ENCODE measurements at places on chromosomes 3 and 15. TPM values are rescaled to one million over a fixed set of nuclear protein-coding genes. Genes with fewer than 3 reads are reported as not detected.

ESYT3 gene
- total RNA-seq = 2.0 TPM

C3orf62 gene
- 1.9 TPM for total RNA-seq

DNA sequence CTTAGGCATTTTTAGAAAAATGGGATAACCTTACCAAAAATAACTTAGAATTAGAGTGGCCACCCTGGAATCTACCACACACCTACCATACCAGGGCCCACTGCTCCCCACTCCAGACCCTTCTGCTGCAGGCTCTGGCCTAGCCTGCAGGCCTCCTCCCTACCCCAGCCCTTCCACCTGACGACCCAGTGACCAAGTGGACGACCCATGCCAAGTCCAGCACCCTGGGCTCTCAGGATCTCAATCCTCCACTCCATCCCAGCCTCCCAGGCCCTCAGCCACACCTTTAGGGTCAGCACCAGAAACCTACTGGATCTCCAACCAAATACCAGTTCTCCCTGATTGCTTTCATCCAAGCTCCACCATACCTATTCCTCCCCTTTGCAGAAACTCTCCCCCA, 145.8 kb downstream of the TPRA1 start:
- H3K4me3 ChIP-seq = no peak overlapping the region
- no peak for DNase-seq
- H3K36me3 ChIP-seq = no peaks in the 10 kb centered on the region
- no peak overlapping the region for H3K27ac ChIP-seq
- no peaks in the 10 kb centered on the region for H3K27me3 ChIP-seq
- H3K4me1 ChIP-seq = no peaks in the 10 kb centered on the region

DNA sequence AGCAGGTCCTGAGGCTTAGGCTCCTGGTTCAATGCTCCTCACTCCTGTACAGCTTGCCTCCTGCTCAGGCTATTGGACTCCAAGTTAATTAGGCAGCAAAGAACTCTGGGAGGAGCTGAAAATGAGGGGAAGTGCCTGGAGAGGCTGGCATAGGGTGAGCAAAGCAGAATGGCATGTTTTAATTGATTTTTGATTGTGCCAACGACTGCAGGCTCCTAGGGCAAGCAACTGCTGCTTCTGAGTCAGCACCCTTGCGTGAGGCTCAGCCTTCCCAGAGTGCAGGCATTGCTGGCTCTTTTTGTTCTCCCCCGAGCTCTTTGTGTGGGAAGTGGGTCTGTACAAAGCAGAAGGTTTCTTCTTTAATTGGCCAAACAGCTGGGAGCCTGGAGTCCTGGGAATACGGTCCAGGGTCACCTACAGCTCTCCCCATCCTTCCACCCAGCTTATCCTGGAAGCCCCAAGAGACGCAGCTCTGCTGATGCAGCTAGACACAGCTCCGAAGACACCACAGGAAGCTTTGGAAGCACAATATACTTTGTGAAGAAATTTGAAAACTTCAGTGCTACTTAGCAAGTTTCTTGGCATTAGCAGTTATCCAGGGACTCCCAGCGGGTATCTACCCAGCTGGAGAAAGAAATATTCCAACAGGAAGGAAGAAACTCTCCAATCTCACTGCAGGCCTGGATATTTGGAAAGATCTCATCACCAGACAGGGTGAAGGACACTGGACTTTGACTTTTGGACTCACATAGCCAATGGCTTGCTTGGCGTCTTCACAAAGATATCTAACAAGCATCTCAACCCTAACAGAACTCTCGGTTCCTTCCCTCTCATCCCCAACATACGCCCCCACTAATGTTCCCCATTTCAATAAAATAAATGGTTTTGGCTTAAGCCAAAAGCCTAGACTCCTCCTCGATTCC, 76.8 kb downstream of the BDH1 start:
- DNase-seq = no peak
- no peaks in the 10 kb centered on the region for H3K27me3 ChIP-seq
- H3K27ac ChIP-seq = no peak overlapping the region
- no peak overlapping the region for H3K4me3 ChIP-seq

DNA sequence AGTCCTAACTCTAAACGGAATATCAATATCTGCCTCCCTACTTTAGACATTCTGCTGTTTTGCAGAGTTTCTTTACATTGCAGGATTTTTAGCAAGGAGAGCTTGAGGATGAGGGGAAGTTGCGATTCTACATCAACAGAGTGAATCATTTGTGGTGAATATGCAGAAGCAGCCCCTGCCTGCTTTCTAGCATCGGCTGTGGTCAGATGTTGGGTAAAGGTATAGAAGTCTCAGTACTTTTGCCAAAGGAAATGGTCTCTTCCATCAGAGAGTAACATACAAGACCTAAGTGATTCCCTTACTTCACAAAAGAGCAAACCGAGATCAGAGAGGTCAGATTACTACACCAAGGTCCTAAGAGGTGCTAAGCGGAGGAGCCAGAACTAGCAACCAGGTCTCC, 15.2 kb downstream of the ST3GAL6 start:
- no peaks in the 10 kb centered on the region for H3K27me3 ChIP-seq
- H3K27ac ChIP-seq = peak overlapping the region; percentile 50
- H3K4me1 ChIP-seq = peaks cover 6% of the 10 kb centered on the region
- no peak for DNase-seq
